T-helper 2 cell (primary cell): ENCODE measurements at places on chromosomes 1 and 21.

- DNase-seq, result no peak
Measured at GRCh38 chr1:217494767-217495166, 136.1 kb downstream of the GPATCH2 start.

- DNase-seq, result no peak
Measured at GRCh38 chr1:28170001-28170596, 6.4 kb downstream of the PTAFR start.

DNA sequence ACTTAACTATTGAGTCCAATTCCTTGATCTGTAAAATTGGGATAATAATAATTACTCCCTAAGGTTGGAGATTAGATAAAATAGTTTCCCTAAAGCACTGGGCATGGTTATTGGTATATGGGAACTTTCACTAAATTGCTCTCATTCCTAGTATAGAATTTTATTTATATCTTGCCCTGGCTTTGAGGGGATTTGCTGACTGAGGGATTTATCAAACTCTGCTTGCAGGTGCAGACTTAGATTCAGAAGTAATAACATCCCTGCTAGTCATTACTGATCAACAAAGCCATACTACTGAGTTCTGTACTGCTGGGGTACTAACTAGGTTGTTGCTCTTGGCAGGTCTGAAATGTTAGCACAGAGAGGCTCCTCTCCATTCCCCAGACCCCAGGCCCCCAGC is 41.9 kb downstream of the CASQ2 start:
- DNase-seq, result no peak

DNA sequence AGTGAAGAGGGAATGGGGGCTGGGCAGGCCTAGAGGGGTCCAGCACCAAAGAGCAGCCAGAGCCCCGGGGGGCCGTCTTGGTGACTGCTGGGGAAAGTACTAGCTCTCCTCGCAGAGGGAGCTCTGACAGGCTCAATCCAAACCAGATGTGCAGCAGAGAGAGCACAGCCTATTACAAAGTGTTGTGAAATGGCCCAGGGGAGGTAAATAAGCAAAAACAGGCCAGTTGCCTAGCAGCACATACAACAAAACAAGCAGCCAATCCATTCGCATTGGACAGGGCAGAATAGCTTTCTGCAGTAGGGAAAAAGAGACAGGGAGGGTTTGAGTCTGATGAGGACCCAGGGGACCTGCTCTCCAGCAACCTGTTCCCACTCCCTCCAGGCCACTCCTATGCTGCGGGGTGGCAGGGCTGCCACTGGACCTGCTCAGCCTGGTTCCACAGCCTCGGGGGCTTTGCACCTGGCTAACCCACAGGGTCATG is 239.6 kb upstream of the FGGY start:
- no peak for DNase-seq

- no peak for DNase-seq
Measured at GRCh38 chr1:40662151-40662550, 3.3 kb downstream of the RIMS3 start.
